ENCODE measurements at places on chromosomes 1 and 21.

GRCh38 chr1:107575226-107575625 lies 389.8 kb downstream of the VAV3 start:
- no peak for DNase-seq

GRCh38 chr1:161929137-161929536 lies 94.5 kb downstream of the OLFML2B start:
- DNase-seq: no peak

GRCh38 chr1:41690331-41690730 lies 205.8 kb upstream of the EDN2 start:
- no peak for DNase-seq

- no peak for DNase-seq
Measured at GRCh38 chr1:161779393-161779792, 13.3 kb downstream of the ATF6 start.

- no peak for DNase-seq
Measured at GRCh38 chr1:51705035-51705434, 88.1 kb downstream of the OSBPL9 start.

GRCh38 chr1:84995484-84996334 lies 1.2 kb downstream of the MCOLN2 start:
- DNase-seq: no peak

- DNase-seq: no peak
Measured at GRCh38 chr1:27306892-27307761, 14.8 kb upstream of the TMEM222 start.

GRCh38 chr1:151823175-151823574 lies 8.4 kb downstream of the RORC start:
- DNase-seq: no peak

- DNase-seq: no peak
Measured at GRCh38 chr1:3029991-3030662, 8.9 kb downstream of the ACTRT2 start.

- peak; percentile 74 for DNase-seq
Measured at GRCh38 chr1:166947398-166948043, 27.8 kb downstream of the ILDR2 start.

DNA sequence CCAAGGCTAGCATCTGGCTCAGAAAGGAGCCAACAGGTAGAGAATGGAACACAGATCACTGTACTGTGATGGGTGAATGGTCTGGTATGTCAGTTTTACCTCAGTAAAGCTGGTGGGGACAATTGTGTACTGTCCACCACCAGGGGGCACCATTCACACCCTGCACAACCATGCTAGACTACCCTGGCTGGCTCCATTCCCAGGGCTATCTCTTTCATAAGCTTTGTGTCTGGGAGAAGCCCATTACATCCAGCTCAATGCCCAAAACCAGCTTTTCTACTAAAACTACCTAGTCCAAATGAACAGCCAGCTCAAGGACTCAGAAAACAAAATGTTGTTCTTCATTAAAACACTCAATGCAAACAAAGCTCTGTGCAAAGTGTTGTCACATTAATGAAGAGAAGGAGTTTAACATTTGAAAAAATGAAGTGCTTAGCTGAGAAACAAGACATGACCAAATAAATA lies 62.0 kb upstream of the RASAL2 start:
- DNase-seq: peak; percentile 94

DNA sequence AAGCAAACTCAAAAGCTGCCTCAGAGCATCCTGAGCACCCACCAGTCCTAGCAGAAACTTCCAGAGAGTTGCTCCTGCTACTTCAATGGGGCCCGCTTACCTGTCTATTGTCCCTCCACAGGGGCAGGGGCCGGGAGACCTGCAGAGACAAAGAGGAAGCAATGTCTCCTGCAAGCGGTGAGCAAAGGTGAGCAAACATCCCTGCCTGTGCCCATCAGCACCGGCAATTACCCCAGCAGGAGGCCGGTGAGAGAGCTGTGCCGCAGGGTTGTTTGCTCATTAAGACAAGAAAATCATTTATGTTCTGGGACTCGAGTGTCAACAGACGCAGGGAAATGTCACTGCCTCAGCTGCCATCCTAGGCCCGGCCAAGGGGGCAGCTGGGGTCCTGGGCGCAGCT lies 53.8 kb upstream of the TARDBP start:
- DNase-seq: no peak

DNA sequence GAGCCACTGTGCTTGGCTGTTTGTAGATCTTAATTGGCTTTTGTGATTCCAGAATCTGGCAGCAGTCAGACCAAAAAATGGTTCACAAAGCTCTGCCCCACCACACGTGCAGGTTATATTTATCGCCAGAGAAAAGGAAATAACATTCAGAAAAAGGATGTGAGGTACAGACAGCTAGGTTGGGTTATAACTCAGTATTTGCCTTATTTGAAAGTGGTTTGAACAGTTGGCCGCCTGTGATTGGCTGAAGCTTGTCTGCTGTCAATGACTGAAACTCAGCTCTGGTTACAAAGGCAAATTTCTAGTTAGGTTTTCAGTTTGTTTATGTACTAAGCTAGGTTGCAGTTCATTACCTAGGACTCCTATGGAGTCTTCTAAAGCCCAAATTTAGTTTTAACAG lies 9.6 kb downstream of the SH3BGR start:
- DNase-seq: no peak

DNA sequence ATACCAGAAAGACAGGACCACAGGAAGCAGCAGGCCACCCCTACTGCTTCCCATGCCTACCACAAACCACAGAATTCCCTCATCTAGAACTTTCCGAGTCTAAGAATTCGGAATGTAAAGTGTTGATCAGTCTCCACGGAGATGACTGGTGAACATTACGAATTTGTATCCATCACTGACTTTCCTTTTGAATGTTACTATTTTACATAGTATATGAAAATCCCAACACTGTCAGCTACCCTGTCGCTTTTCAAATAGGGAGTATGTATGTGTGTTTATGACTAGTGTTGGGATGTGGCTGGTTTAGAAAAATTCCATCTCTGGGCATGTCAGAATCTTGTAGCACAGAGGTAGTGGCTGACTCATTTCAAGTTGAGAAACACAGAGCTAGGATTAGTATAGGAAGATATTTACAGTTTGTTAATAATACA lies 118.2 kb downstream of the COQ8A start:
- DNase-seq: peak; percentile 57

DNA sequence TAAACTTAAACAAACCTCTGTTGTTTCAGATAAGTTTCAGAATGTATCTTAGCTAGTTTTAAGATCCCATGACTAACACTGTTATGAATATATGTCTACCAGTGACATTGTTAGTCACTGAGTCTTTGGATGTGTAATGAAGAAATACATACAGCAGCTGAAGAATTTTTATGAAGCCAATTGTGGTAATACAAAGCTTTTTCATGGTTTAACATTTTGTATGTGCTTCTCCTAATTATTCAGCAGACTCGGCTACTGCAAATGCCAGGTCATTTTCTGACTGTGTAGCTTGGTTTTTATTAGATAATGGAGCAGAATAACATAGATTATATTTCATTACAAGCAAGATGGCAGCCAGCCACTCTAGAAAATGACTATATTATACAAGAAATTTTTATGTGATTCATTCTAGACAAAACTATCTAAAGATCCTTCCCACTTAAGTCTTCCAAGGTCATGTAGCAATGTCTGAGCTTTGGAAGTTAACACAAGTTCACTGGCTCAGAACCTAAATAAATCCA lies 147.8 kb downstream of the TNFSF18 start:
- peak; percentile 92 for DNase-seq

Measured in fibroblast of upper back skin (primary cell).